ENCODE measurements at places on chromosomes 6 and 20.

DNA sequence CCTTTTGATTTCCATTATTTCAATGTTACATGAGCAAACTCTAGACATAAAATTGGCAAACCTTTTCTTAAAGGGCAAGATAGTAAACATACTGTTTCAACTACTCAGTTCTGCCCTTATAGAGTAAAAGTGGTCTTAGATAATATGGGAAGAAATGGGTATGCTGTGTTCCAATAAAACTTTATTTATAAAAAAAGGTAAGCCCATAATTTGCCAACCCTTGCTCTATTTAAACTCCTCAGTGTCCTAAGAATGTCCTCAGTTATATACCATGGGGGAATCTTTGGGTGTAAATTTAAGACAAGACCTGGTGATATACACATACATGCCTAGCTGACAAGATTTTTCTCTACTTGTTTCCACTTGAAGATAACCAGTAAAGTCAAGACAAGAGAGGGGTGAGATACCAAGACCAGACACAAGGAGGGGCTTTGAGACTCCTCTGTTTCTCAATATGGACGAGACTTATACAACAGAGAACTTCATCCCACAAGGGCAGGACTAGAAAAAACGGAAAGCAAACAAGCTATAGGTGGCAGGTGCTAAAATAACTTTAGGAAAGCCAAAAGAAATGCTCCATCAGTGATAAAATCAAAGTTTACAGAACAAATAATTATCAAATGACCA is 10.5 kb downstream of the SNX3 start:
- no peak for DNase-seq

DNA sequence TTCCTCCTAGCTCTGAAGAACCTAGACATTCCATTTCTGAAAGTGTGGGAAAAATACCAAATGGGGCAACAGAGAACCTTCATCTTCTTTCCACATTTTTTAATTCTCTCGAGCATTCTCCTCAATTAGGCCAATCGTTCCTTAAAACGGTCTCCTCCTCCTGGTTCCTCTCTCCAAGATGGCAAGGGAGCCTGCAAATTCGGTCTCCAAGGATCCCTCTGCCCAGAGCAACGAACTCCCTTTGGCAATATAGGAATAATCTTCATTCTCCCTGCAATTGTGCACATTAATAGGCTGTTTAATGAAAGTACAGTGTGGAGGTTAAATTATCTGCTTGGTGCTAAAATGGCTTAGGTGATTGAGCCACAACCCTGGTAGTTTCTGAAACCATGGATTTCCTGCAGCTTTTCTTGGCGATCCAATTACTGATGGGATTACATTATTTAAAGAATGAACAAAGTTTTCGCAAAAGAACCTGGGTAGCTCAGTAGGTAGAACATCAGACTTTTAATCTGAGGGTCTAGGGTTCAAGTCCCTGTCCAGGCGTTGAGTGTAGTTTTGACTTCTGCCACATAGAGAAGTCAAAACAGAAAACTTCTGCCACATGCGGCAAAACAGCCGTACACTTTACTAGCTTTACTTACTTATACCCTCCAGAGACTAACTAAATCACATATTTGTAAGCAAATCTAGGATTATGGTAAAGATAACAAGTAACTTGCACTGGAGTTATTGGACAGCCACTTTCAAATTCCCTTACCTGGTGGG is 102.9 kb upstream of the ZNF184 start:
- DNase-seq, result peak; percentile 54

DNA sequence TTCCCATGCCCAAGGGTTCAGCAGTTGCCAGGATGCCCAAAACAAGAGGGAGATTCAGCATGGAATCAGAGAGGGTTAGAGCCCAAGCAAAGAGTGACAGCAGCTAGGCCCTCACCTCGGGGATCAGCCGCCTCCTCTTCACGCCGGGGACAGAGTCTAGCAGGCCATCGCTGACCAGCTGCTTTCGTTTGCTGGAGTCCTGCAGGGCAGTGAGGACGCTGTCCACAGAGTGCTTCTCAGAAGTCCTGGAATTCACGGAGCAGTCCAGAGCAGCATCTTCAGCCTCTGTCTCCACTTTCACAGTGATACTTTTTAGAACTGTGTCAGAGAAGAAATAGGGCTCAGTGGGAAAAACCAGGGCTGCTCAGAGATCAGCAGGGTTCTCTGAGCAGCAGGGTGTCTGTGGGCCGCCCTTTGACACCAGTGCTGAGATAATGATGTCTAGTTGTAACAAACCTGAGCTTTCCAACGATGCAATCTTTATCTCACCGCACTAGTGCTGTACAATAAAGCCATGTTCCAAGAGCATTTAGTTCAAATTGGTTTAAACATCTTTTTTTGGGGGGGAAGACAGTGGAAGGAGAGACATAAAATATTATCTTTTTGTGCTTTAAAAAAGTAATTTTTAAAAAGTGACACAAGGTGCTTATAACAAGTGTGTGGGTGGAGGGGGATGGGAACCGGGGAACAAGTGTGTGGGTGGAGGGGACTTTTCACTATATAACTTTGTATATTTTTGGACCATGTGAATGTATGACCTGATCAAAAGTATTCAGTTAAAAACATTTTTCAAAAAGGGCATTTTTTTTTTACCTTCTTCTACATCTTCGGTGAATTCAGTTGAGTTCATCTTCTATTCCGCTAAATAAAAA is 16.6 kb downstream of the BEND3 start:
- DNase-seq, result no peak

- DNase-seq, result no peak
Observed at GRCh38 chr20:32449057-32449889, 91.1 kb downstream of the ASXL1 start.

- no peak for DNase-seq
Observed at GRCh38 chr6:163915131-163915530, 500.6 kb downstream of the QKI start.

DNA sequence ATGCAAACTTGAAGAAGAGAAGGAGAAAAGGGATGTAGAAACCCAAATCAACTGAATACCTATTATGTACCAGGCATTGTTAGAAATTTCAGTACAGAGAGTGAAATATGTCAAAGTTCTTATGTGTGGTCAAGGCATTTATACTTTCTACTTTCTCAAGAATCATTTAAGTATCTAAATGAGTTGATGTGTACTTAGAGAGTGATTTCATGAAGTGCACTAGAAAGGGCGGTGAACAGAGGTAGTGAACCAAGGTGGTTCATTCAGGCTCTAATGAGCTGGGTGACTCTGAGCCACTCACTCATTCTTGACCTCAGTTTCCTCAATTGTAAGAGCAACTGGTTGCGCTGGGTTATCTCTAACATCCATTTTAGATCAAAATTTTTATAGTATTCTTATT is 3.3 kb downstream of the PDE7B start:
- no peak for DNase-seq

GRCh38 chr6:11155589-11155988 is 44.1 kb upstream of the ERVFRD-1 start:
- no peak for DNase-seq

DNA sequence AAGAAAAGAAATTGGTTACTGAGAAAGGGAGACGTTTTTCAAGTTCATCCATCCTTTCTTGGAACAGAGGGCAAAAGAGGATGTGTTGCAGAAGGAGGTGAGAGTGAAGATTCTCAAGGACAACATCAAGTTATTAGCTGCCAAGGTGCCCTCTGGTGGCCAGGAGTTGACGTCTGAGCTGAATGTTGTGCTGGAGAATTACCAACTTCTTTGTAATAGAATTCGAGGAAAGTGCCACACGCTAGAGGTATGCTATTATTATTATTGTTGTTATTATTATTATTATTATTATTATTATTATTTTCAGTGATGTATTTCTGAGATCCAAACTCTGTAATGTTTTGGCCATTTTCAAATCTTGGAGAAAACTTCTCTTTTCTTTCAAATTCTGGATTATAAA is 197.0 kb downstream of the UTRN start:
- peak; percentile 65 for DNase-seq

GRCh38 chr6:39102071-39102820 is 12.7 kb downstream of the SAYSD1 start:
- DNase-seq, result no peak

DNA sequence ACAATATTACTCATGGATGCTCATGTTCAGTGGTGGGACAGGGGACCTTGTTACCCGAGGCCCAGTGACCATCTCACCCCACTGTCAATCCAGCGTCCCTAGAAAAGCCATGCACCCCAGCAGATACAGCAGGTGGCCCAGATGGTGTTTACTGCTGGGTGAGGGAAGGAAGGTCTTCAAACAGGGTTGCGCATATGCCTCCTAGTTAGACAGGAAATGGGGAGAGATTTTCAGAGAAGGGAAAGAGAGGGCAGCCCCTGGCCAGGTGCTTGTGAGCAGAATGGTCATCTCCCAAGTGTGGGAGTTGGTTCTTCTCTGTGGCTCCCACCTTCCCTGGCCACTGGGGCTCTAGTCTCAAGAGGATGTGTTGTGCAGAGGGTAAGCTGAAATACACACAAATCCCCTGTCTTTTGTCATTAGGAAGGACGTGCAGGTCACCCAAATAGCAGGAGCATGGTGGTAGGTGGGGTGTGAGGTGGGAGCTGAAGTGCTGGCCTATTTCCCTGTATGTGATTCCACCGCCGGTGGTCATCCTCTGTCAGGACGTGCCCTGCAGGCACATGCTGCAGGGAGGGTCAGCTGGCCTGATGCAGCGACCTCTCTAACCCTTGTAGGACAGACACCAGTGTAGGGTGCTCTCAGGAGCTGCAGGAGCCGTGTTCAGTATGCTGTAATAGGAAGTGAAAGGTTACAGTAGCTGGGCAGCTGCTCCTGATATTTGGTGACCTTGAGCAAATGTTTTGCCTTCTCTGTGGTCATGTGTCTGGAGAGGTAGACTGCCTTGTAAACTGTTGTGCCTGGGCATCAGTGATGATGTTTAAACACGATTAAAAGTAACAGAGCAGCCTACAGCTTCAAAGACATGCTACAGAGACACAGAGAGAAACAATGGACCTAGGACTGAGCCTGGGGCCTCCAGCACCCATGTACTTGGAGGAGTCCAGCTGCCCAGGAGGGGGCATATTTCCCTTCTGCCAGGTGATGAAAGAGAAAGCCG is 3.2 kb upstream of the CST3 start:
- no peak for DNase-seq

GRCh38 chr6:1745814-1746213 is 136.1 kb downstream of the FOXC1 start:
- no peak for DNase-seq
